Activated T-cell treated with anti-CD3 and anti-CD28 coated beads for 48 hours (primary cell): ENCODE measurements at places on chromosomes 7 and 10.

DNA sequence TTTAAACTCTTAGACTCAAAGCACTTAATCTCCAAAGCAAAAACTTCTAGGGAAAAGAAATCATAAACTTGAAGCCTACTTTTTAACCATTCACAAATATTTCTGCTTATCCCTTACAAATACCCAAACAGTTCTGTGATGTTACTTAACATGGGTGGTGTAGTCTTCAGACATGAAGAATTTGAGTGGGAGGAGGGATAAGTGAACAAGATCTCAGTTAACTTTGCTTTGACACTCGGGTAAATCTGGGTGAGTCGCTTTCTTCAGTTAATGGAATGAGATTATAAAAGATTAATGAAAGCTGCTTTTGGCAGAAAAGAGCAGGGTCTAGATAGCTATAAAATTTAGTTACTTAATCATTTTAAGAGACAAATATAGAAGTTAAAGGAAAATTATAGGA lies 47.5 kb downstream of the RNF133 start:
- DNase-seq = no peak

DNA sequence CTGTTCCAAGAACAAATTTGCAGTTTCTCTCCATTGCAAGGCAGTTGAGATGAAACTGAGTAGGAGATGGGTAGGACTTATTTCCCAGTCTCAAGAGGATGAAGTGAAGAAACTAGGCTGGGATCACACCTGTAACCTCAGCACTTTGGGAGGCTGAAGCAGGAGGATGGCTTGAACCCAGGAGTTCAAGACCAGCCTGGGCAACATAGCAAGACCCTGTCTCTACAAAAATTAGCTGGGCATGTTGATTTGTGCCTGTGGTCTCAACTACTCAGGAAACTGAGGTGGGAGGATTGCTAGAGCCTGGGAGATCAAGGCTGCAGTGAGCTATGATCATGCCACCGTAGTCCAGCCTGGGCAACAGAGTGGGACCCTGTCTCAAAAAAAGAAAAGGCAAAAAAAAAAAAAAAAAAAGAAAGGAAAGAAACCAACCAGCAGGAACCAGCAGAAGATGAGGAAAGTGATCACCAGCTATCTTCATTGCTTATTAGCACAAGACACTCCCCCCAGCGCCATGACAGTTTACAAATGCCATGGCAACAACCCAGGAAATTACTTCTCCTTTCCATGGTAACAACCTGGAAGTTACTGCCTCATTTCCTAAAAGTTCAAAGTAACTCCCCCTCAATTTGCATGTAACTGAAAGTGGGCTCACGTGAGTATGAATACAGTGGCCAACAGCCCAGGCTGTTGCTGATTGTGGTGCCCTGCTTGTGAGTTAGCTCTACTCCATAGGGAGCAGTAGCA lies 18.3 kb upstream of the ST8SIA6 start:
- DNase-seq = no peak

DNA sequence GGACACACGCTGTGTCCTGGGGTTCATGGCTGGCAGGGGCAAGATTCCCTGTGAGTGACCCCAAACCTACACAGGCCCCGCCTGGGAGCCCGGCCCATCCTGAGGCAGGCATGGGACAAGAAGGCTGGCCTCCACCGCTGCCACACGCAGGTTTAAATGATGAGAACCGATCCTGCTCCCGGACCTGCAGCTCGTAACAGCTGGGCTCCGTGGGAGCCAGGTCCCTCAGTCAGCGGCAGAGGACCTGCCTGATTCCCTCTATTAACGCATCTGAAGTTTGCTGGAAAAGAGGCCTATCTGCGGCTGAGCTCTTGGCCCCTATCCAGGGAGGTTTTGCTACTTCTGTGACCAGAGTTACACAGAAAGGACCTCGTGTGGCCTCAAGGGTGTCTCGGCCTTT lies 112.3 kb downstream of the VIPR2 start:
- DNase-seq = no peak

- DNase-seq = peak; percentile 60
Observed at GRCh38 chr7:142854372-142855113, at the start of gene EPHB6. TSS of gene EPHB6 (plus strand) at chr7:142855076. CDS start at chr7:142863228, 8,152 bp downstream.

DNA sequence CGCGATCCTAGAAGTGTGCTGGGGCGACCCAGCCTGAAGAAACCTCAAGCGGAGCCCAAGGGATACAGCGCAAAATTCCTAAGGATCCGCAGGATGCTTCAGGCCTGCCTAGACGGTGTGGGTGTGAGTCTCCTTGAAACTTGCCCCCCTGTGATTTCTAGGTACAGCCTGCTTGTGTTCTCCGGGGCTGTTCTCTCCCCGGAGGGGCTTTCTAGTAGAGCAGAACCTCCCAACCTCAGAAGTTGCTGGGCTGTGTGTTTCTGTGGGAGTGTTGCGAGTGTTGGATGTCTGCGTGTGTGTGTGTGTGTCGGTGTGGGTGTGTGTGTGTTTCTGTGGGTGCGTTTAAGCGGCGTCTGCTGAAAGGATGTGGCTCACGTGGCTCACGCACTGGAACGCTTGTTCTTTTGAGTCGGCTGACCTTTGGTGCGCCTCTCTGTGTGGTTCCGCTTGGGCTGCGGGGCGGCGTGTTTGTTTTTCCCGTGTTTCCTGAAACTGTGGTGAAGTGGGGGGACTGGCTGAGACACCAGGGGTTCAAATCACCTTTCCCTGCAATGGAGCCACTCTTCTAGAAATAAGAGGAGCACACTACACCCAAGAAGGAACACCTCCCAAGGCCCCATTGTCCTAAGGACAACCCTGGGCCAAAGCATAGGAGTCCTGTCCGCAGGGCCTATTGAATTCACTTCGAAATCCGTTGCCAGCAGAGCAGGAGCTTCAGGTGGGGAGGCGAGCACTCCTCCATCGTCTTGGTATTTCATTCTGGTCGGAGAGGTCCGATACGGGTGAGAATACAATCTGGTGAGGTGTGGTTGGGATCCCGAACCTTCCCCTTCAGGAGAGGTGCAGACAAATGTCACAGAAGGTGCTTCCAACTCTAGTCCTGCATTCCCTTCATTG lies 25.1 kb upstream of the ZNF273 start:
- DNase-seq = no peak

GRCh38 chr10:44971935-44972757 lies 6.5 kb downstream of the DEPP1 start:
- DNase-seq = no peak

- DNase-seq = no peak
Observed at GRCh38 chr10:33142295-33142694, 184.3 kb upstream of the ITGB1 start.

DNA sequence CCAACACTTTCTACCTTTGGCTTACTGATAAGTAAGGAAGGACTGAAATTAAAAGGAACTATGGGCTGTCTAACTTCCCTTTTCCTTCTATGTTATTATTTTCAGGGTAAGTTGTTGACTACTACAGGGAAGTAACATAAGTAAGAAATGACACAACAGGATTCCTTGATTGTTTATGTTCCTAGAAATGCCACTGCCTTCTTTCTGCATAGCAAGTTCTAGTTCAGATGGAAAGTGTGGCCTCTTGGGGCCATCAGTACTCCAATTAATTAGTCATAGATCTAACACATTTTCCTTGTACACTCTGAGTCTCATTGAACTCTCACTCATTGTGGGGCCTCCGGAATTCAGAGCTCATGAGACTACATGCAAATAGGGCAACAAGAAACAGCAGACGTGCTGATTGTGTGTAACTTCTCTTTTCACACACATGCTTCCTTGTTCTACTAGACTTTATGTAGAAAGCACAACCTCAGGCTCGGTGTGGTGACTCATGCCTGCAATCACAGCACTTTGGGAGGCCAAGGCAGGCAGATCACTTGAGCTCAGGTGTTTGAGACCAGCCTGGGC lies 35.3 kb upstream of the HIBADH start:
- DNase-seq = no peak

DNA sequence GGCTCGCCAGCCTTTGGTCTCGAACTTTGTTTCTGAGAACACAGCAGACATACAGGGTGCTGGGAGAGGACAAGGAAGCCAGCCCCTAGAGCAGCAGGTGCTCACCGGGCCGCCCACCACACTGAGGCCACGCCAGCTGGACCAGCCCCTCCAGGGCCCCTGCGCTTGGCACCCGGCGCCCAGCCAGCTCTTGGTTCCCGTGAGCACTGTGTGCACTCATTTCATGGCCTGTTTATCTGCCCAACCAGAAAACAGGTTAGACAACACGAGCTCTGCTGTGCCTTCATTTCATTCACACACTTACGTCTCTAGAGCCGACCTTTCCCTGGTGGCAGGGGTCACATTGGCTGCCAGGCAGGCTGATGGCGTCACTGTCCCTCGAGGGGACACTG lies 104.0 kb downstream of the CYTH3 start:
- no peak for DNase-seq

DNA sequence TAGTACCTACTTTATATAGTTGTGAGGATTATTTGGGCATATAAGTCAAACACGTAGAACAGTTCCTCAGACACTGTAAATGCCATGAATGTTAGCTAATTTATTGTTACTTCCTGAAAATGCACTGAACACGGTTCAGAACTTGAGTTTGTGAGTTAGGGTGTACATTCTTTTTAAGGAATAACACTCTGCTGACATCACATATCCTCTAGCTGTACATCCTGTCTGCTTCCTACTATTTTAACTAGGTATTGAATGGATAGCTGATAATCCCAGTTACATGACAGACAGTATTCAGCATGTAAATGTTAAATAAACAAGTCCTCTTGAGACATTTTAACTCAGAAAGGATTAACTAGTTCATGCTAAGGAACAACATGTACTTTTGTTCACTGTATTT lies 16.0 kb downstream of the SAMD8 start:
- no peak for DNase-seq
